ENCODE measurements at places on chromosomes 16 and 17.

DNA sequence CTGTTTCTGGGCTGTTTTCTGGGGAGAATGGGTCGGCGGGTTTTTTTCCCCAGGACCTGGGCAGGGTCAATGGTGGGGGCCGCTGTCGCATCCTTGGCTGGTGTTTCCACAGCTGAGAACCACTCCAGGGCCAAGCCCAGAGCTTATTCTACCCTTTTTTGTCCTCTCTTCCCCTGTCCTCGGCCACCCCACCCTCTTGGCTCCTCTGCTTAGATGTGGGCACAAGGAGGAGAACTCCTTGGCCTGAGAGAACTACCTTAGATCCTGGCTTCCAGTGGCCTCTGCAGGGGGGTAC lies 4.0 kb downstream of the NOD2 start:
- DNase-seq = no peak

DNA sequence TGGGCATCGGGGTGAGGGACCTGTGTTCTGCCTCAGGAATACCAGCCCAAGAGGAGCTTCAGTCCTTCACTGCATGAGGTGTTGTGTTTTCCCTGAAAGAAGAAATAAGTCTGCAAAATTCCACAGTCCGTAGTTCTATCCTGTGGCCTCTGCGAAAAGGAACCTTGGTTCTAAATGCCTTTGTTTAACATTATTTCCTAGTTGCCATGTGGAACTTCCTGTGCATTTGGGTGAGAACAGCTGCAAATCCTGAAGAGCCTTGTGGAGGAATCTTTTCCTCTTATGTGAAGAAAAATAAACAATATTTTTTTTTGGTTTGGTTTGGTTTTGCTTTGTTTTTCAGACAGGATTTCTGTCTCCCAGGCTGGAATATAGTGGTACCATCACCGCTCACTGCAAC lies 9.8 kb downstream of the PSKH1 start:
- no peak for DNase-seq

DNA sequence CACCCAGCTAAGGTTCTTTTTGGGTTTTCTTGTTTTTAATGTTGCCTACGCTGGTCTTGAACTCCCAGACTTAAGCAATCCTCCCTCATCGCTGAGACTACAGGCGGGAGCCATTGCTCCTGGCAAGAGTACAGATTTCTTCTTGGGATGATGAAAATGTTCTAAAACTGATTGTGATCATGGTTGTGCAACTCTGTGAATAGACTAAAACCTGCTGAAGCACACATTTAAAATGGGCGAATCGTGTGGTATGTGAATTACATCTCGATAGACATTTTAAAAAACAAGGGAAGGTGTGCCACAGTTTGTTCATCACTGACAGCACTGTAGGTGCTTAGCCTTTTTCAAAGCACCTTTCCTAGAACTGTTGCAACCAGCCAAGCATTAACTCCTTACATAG lies 48.8 kb upstream of the CDH3 start:
- no peak for DNase-seq

- no peak for DNase-seq
Observed at GRCh38 chr17:55872374-55872773, 121.5 kb downstream of the PCTP start.

- DNase-seq = no peak
Observed at GRCh38 chr17:44543905-44544523, 13.3 kb upstream of the FZD2 start.

DNA sequence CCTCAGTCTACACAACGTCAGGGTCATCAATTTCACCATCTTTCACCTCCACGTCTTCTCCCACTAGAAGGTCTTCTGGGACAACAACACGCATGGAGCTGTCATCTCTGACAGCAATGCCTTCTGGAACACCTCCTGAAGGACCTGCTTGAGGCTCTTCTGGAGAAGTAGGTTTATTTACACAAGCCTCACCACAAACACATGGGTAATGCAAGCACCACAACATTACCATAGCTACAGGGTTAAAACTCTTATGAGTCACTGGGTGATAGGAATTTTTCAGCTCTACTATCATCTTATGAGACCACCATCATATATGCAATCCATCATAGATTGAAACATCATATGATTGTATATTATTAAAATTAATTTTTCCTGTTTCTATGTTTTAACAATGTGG lies 215.4 kb downstream of the CHD9NB start:
- DNase-seq = no peak

- DNase-seq = no peak
Observed at GRCh38 chr17:41519501-41520224, 973 bp upstream of the KRT15 start.
